ENCODE measurements at places on chromosomes 11 and 22.

DNA sequence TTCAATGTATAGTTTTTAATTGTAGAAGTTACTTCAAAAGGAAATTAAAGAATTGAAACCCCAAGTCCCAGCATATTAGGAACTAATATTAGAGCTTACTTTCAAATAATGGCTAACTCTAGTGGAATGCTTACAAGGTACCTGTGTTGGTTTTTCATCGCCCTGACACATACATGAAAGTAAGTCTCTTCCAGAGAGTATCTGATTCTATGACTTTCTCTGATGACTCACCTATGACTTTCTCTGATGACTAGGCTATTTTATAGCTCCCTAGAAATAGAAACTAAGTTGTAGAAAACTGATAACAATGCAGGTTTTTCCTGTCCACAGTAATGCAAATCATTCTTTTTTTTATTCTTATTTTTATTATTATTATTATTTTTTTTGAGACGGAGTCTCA lies 33.6 kb upstream of the MMP7 start:
- DNase-seq = peak; percentile 95

DNA sequence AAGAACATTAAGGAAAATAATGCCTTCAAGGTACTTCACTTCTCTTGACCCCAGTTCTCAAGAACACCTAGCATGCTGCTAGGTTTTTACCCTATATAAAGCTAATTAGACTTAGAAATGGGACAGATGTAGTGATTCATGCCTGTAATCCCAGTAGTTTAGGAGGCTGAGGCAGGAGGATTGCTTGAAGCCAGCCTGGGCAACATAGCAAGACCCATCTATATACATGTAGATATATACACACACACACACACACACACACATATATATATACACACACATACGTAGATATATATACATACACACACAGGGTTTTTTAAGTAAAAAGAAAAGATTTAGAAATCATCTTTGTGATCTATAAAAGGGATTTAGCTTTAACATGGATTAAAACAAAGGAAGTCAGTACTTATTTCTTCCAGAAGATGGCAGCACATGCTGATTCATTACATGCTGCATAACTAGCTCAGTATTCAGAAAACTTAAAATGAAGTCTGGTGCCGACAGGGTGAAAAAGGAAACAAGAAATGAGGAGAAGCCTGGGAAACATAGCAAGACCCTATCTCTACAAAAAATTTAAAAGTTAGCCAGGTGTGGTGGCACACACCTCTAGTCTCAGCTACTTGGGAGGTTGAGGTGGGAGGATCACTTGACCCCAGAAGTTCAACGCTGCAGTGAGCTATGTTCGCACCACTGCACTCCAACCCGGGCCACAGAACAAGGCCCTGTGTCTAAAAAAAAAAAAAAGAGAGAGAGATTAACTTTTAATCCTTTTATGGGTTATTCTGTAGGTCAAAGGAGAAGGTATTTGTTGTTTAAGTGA lies 28.5 kb upstream of the RBX1 start:
- DNase-seq = peak; percentile 74

- DNase-seq = no peak
These were observed 114.7 kb downstream of the BUD13 start for GRCh38 chr11:116657842-116658825.

DNA sequence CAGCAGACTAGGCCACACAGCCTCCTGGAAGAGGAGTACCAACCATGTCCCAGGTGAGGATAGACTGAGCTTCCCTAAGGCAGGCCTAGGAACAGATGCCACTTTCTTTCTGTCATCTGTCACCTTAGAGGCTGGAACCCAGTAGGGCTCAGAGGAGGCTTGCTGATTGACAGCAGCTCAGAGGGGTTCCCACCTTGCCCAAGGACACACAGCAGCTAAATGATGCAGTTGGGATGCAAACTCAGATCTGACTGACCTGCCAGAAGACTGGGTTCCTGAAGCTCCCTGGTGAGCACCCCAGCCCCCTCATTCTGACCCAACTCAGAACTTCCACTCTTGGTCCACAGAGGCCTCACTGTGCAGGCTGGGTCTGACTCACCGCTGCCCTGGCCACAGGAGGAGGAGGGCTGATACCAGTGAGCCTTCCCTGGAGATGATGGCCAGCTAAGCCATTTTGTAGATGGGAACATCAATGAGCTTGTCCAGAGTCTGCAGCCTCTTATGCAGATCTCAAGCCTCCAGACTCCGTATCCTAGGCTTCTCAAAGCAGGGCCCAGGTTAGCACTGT lies 14.0 kb downstream of the CAPN5 start:
- DNase-seq = no peak

DNA sequence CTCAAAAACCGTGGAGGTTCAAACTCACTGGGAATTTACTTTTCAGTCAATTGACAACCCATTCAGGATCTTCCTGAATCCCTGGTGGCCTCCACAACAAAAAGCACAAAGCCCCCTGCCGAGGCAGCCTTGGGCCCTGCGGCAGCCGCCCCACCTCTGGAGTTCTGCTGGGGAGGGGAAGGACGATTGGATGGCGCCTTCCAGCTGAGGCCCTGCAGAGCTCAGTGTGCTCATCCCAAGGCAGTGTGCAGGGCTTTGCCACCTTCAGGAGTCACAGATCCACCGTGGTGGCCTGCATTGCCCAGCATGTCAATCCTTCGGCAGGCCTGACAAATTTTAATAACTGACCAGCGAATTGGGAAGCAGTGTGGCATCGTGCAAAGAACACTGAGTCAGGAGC lies 7.4 kb downstream of the ZFTA start:
- no peak for DNase-seq

- DNase-seq = no peak
These were observed 3.8 kb downstream of the ACY3 start for GRCh38 chr11:67646535-67647336.

- no peak for DNase-seq
These were observed 4.2 kb upstream of the SCARF2 start for GRCh38 chr22:20441631-20442484.

DNA sequence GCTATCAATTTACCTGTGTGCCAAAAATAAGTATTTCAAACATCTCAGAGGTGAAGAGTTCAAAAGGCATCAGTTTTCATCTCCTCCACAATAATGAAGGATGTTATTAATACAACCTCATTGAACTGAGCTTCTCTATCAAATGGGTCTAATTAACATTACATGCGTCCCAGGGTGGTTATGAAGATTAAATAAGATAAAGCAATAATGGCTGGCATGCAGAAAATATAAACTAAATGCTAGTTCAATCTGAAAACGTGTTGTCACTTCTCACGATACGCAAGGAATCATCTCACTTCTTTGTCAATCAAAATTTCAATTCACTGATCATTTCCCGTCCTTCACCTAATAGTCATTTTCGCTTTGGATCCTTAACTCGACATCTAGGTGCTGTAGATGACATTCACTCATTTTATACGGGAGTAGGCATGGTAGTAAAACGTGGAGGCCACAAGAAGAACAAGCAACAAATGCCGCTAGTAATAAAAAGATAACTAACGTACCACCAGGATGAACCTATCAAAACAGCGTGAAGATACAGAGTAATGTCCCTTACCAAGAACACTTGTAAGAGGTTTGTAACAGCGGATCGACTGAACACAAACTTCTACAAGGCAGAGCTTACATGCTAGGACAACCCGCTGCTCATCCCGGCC lies 918 bp downstream of the CHORDC1 start:
- no peak for DNase-seq

DNA sequence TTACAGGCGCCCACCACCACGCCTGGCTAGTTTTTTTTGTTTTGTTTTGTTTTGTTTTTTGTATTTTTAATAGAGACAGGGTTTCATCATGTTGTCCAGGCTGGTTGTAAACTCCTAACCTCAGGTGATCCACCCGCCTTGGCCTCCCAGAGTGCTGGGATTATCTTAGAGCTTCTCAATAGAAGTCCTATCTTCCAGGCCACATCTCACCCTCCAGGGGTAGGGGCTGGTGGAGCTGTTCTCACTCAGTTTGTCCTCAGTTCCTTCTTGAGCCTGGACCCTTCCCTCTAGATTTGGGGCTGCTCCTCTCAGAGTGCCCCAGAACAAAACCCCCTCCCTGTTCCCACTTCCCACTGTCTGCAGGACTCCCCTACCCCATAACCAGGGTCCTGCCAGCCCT lies 31.3 kb downstream of the BCR start:
- DNase-seq = no peak

DNA sequence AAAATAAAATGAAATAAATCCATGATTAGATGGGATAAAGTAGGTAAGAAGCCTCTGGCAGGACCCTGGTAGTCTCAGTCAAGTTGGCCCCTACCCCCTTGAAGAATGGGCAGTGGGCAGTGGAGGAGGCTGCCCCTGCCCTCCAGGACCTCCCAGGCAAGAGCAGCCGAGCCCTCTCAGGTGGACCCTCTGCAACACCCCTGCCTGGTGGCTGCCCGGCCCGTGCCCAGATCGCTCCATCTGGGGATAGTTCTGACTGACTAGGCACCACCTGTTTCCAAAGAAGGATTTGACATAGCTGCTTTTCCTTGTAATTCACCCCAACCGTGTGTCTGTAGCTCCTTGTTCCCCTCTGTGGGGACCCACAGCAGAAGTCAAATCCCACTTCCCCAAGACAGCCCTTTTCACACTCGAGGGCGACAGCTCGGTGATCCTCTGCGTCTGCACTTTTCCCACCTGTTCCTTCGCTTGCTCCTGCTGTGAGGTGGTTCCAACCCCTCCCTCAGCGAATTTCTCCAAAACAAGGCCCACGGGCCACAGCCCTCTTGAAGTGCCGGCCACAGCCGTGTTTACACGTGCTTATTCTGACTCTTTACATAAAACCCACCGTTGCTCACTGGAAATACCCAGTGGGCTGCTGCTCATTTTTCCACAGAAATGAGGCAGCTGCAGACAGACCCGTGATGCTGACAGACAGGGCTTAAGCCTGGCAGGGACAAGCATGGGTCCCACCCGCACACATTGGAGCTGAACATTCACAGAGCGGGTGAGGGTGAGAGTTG lies 5.5 kb upstream of the TMPRSS13 start:
- no peak for DNase-seq

DNA sequence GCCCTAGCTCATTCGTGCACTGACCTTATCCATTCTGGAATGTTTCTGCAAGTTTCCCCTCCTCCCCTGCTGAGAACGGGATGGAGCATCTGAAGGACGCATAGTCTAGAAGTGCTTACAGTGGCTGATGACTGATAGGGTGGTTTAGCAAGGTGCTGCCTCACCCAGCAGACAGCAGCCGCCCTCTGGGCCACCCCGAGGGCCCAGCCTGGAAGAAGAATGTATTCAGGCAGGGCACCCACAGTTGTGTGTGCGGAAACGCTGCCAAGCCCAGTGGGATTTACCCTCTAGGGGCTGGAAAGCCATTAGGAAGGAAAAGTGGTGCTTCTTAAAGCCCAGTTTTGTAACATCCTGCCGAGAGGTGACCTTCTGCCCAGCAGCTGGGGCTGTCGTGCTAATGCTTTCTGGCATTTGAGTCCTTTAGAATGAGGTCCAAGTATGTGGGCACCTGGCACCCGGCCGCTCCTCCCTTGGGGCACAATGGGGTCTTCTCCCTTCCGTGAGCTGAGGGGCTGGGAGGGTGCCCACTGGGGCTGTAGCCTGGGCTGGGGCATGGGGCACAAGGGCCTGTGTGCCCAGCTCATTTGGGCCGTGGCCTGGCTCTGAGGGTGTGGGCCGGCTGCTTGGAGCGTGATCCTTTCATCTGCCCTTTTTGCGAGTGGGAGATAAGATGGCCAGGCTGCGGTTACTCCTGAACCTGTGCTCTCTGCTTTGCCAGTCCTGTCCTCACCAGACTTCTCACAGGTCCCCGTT lies 14.4 kb downstream of the FBLN1 start:
- no peak for DNase-seq

DNA sequence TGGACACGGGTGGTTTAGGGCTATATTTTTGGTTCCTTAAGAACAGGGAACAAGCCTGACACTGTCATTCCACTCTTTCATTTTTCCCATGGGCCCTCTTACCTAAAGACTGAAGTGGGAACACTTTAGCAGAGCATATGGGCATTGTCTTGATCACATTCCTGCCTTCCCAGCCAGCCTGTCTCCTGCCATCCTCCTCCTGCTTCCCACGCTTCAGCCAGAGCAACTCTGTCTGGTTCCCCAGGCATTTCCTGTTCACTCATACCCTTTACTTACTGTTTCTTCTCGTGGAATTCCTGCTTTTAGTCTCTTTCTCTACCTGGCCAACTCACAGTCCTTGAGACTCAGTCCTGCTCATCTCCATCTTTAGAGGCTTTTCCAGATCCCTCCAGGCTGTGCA lies 22.8 kb downstream of the MRPL16 start:
- DNase-seq = no peak

- DNase-seq = no peak
These were observed 75.3 kb upstream of the CREB3L1 start for GRCh38 chr11:46202149-46202548.

GRCh38 chr11:129192150-129192549 lies at the start of gene ARHGAP32:
Gene ARHGAP32 (minus strand): TSS chr11:129192325. CDS start chr11:129192198, 127 bp downstream.
- no peak for DNase-seq

DNA sequence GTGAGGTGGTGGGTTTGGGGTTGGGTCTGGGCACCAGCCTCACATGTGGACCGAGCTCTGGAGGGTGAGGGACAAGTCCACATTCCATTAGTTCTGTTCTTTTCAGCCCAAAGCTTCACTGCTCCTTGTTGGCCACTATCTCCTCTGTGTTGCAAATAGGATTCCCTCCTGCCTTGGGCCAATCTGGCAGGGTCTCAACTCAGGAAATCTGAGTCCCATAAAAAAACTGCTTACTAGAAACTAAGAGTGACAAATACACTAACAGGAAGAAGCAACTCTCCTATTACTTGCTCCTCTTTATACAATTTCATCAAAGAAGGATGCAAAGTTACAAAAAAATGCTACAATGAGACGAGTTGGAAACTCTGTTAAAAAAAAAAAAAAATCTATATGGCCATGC lies 66.2 kb upstream of the CSNK1E start:
- DNase-seq = no peak

DNA sequence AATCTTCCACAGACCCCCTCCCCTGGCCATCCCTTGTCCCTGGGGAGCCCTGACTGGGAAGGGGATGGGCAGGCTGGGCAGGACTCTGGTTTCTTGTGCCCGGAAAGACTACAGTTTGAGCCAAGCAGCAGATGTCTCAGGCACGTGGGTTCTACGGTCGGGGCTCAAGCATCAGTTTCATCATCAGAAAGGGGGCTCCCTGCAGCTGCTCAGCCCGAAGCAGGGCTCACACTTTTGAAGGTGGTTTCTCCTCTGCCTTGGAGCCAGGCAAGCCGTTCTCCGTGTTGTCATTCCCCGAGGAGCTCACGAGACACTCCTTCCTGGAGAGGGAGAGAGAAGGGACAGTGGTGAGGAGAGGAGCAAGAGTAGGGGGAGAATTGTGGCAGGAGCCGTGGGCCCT lies 15.8 kb downstream of the SCN4B start:
- no peak for DNase-seq

DNA sequence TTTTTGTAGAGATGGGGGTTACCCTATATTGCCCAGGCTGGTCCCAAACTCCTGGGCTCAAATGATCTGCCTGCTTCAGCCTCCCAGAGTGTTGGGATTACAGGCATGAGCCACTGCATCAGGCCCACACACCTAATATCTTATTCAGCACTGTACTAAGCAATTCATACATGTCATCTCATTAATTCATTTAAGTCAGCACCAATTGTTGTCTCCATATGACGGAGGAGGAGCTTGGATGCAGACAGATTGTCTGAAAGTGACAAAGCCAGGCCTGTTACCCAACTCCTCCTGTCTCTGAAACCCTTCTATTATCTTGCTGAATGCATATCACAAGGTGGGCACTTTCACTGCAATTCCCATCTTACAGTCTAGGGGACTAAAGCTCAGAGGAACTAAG lies 57.5 kb upstream of the ALX4 start:
- DNase-seq = no peak

GRCh38 chr11:34050581-34051348 lies 766 bp upstream of the CAPRIN1 start:
- no peak for DNase-seq

Data from RKO (cell line).